ENCODE measurements at places on chromosomes 1 and 21.

DNA sequence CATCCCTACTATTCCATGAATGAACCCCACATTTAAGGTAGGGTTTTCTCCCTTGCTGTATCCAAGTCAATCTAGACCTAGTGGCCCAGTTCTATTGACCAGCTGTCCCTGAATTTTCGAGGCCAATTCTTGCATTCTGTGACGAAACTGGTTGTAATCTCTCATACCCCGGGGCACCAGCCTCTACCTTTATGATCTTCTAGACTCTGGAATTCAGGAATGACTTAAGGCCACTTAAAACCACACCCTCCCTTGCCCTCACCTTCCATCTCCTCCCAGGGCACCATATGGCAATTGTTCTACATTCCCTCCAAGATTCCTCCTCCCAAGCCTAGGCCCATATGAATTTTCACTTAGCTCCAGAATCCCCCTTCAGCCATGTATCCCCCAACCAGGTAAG, 48.9 kb downstream of the RHOU start:
- DNase-seq, result no peak

DNA sequence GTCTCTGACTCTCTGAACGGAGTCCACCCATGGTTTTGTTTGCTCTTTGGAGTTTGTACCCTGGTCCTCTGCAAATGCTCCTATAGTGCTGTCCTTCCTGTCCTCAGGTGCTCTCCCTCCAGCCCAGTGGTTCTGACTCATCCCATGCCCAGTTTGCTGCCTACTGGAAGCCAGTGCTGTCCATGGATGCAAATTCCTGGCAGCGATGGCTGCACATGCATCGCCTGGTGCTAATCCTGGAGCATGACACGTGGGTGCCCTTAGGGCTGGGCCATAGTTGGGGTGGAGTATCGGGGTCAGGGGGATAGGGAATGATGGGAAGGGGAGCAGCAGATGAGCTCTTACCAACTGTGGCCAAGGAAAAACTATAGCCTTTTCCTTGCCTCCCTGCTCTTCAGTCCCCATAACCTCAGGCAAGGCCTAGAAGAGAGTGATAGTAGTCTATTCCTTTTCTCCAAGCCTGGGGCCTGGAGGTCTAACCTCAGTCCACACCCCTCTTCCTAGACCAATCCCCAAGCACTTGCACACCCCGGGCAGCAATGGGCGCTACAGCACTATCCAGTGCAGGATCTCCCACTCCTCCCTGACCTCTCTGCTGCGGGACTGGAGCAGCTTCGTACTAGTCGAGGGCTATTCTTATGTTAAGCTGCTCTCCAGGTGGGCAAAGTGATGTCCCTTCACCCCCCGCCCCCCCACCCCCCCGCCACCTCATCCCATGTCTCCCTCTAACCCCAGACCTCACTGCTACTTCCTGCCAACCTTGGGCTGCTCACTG, 31.6 kb downstream of the HYI start:
- DNase-seq, result no peak

DNA sequence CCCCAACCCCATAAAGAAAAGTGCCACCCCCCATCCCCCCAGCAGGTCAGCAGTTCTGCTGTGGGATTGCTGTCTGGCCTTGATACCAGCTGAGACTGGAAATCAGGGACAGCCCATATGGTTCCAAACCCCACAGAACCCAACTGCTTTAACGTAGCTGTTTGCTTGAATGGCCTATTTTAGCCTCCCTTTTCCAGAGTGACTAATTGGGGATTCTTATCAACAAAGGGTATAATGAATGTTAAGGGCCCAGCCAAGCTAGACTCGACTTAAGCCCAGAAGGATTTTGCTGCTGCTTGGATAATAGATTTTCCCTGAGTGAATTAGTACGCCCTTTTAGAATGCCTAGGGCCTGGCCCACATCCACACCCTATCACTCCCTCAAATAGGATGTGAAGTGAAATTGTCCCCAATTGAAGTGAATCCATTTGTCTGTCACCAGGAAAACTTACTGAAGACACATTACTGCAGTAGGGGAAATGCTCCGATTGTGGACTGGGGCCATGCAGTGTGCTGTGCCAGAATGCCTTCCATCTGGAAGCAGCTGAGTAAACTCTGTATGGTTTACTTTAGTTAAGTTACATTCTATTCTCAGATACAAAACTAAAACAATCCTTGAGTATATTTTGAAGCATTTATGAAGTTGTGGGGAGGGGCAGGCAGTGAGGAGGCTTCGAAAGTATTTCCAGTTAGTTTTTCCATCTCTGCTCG, 156.9 kb downstream of the DHRS3 start:
- no peak for DNase-seq

GRCh38 chr21:46608672-46609111, 3.8 kb upstream of the S100B start:
- DNase-seq, result no peak

DNA sequence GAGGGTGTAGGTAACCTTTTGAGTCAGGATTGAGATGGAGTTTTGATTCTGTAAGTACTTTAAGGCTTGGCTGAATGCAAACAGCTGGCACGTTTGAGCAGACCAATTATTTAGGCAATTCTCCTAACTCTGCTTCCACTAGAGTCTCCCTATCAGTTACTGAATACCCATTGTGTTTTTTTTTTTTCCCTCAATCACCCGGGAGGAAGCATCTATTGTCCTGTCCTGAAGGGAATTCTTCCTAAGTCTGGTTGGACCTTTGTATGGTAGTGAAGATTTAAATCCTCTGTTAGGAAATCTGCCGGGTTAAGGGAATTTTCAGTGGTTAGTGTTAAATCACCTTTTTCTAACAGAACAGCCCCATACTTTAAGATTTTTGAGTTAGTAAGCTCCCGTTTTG, 571.2 kb upstream of the USP24 start:
- no peak for DNase-seq

- no peak for DNase-seq
These were observed 198.2 kb upstream of the LMO4 start for GRCh38 chr1:87130438-87130837.

GRCh38 chr21:32934829-32935228, 90.9 kb upstream of the OLIG2 start:
- DNase-seq, result no peak

Data from NB4 (cell line).